ENCODE measurements at places on chromosomes 1 and 21.
A peak's percentile ranks its signal among the peaks of the same experiment; 100 is the strongest.

DNA sequence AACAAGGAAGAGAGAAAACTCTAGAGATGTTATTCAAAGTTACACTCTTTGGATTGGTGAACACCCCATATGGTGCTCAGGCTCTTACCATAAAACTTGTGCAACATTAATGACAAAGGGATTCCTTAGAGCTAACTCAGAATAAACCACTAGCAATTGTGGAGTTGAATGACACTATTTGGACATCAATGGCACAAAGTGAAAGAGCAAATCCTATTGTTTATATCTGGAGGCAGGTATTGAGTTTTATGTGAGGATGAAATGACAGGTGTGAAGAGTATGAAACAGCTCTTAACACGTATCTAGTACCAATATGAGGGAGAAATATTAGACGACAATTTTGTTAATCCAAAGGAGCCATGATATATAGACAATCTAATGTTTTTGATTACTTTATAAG, 584.9 kb upstream of the PBX1 start:
- DNase-seq: no peak

DNA sequence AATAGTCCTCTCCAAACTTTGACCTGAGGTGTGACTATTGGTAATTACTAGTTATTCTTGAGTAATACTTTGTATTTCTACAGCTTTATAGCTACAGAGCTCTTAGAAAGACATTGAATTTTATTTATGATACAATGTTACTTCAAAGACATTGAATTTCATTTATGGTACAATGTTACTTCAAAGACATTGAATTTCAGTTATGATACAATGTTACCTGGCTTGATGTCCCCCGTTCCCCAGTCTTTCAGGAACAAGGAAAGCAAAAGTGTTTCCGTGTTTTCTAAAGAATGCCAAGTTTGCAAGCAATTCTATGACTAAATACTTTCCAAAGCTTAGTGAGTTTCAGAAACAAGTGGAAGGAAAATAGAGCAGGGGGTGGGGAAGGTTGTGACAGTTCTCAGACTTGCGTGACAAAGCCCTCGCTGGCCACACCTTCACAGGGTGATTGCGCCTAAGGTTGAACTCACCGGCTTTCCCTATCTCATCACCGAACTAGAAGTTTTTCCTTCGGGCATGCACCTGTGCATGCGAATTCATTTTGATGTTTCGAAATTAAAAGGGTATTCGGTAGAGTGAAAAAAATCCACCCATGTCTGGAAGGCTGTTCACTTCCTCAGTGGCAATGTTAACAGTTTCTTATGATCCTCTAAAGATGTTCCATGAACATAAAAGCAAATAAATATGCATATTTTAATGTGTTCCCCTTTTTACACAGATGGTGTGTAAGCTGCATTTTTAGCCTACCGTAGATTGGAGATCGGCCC, 909 bp upstream of the PAXBP1 start:
- peak; percentile 44 for DNase-seq

DNA sequence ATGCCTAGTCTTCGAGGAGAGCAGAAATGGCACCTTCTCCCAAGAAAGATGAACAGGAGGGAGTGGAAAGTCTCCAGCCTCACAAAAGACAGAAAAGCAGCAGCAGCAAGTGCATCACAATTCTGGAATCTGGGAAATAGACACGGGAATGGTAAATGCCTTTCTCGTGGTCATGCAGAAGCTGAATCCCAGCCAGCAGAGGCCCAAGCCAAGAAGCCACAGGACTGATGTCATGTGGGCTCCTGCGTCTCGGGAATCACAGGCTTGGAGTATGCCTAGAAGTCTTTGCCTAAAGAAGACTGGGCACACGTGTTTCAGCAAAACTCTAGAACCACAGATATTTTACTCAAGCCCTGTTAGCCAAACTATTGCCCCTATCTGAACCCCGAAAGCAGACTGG, 260.3 kb upstream of the PLD5 start:
- DNase-seq: no peak

DNA sequence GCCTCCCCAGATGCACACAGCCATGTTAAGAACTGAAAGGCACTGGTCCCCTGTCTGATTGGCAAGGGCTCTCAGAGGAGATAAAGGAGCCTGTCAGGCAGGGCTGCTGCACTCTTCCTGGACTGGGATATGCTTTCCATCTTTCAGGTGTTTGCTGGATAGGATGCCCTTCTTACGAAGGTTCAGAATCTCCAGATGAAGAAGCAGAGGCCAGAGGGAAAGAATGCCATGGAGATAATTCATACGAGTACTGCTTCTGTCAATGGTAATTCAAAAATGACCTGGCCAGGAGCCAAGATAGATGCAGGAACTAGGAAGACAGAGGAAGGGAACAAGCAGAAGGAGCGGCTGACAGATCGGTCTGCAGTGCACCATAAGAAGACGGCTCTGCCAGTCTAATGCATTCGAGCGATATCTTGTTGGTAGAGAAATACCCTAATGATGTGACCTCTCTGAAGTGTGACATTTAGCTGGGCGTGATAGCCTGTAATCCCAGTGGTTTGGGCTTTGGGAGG, 16.6 kb upstream of the ATP2B4 start:
- no peak for DNase-seq

DNA sequence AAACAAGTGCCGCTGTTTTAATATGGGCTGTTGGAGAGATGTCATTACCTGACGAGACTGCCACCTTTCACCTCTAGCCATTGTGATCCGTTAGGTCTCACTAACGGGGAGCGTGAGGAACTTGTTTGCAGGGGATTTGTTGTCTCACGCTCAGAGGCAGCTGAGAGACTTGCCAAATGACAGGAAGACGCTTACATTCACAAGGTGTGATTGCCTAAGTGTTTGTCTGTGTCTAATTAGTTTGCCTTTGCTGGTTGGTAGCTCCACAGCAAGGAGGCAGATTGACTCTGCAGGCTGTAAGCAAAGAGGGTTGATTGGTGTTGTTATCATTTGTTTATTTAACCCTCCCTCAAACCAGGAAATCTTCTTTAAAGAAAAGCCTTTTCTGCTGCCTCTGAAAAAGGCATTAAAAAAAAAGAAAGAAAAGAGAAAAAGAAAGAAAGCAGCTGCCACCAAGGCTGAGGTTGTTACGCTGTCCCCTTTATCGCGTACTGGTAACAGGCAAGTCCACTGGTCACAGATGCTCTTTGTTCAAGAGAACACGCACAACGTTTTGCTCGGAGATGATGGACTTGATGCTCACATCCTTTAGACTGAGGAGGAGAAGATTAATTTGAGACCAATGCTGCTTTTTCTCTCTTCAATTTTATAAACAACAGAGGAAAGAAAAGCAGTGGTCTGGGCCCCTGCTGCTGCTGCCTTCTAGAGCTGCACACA, 203.9 kb downstream of the ZNF326 start:
- no peak for DNase-seq

DNA sequence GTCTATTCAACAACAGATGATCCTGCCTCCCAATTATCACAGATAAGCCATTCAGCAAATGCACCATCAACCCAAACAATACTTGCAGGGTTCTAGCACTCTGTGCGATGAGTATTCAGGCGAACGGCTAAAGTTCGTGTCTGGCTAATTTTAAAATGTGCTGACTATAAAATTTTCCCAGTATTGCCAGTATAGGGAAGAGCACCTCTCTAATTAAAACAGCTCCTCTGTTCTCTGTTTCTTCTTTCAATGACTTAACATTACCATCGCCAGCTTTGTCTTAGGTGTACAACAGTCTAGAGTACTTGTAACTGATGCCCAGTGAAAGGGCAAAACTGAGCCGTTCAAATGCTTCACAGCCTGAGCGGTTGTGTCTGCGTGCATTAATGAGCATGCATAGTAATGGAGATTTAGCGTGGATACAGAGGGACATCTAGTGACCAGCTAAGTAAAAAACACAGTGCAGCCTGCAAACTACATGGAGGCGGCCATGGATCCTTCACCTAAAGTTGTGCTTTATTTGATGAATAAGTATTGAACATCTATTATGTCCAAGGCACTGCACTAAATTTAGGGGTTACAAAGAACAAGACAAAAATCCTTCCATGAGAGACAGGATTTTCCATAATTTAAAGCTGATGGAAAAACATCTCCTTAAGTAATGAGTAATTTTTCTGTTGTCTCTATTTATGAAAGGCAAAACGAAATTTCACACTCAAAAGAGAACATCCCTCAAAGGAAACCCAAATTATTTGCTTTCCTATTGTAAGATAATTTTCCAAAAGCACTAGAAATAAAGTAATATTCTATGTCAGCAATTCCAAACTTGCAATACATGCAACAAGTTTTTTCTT, 120.0 kb downstream of the SETD4 start:
- peak; percentile 30 for DNase-seq

GRCh38 chr21:46096596-46097335, 1.1 kb upstream of the COL6A2 start:
- DNase-seq: no peak

All from hematopoietic multipotent progenitor cell treated with erythropoietin and hydrocortisone succinate and interleukin-3 and kit ligand, for 15 days (in vitro differentiated cells).